ENCODE measurements at places on chromosomes 6 and 20.

DNA sequence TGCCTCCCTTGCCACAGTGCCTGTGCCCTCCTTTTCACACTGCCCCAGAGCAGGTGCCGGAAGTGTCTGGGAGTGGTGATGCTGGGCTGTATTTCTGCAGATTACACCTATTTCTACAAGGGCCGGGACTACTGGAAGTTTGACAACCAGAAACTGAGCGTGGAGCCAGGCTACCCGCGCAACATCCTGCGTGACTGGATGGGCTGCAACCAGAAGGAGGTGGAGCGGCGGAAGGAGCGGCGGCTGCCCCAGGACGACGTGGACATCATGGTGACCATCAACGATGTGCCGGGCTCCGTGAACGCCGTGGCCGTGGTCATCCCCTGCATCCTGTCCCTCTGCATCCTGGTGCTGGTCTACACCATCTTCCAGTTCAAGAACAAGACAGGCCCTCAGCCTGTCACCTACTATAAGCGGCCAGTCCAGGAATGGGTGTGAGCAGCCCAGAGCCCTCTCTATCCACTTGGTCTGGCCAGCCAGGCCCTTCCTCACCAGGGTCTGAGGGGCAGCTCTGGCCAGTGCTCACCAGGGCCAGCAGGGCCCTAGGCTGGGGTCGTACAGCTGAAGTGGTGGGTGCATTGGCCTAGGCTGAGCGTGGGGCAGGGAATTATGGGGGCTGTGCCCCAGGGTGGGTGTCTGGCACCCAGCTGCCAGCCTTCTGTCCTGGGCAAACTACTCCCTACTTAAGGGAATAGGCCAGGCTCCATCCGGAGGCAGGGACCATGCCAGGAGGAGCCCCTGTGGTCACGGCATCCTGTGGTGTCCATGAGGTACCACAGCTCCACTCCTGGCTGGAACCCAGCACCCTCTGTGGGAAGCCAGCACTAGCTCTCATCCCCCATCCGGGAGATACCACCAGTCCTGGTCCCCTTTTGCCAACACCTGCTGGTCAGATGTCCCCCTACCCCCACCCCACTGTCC is 3.5 kb downstream of the MMP24OS start:
- no peak for DNase-seq

GRCh38 chr6:15798533-15799255 is 135.9 kb upstream of the DTNBP1 start:
- DNase-seq = no peak

DNA sequence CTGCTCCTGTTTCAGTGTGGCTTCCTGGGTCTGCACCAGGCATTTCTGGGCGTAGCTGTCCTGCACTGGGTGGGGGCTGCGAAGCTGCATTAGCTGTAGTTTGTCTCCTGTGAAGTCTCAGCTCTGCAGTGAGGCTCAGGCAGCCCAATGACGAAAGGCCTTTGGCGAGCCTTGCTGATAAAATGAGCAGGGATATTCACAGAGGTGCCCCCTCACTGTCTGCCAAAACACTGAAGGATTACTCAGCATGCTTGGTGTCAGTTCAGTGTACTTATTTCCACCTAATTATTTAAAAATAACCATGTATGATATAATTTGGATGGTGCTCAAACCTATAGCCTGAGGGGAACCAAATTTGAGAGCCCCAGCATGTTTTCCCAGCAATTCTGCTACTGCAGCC is 73.5 kb downstream of the ECT2L start:
- DNase-seq = no peak

DNA sequence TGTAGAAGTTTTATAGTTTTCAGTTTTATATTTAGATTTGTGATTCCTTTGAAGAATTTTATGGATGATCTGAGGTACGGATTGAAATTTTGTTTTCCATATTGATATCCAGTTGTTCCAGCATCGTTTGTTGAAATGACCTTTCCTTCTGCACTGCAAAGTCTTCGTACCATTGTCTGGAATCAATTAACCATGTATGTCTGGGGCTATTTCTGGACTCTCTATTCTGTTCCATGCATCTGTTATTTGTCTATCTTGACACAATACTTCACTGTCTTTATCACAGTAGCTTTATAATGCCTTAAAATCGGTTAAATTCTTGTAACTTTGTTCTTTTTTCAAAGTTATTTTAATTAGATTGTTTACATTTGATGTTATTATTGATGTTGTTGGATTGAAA is 154.9 kb downstream of the FARS2 start:
- no peak for DNase-seq

DNA sequence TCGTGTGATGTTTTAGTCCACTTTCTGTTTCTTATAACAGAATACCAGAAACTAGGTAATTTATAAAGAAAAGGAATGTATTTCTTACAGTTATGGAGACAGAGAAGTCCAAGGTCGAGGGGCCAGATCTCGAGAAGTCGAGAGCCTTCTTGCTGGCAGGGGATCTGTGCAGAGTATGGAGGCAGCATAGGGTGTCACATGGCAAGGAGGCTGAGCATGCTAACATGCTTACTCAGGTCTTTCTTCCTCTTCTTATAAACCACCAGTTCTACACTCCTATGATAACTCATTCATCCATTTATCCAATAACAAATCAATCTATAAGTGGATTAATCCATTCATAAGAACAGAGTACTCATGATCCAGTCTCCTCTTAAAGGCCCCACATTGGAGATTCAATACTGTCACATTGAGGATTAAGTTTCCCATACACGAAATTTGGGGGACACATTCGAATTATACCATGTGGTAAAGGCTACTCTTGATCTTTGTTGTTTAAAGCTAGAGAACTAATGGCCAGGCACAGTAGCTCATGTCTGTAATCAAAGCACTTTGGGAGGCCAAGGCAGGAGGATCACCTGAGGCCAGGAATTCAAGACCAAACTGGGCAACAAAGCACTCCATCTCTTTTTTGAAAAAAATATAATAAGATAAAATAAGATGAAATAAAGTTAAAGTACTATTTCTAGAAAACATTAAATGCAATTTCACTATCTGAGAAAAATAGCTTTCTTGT is 2.1 kb downstream of the GOPC start:
- DNase-seq = no peak

- DNase-seq = no peak
Measured at GRCh38 chr6:71125216-71125615, 163.4 kb upstream of the OGFRL1 start.

Data from stimulated activated CD8-positive, alpha-beta memory T cell treated with anti-CD3 and anti-CD28 coated beads, Interleukin-4, amount 100 ng/mL, for 1 hour (primary cell).